ENCODE measurements at places on chromosomes 3 and 15. TPM values are rescaled to one million over a fixed set of nuclear protein-coding genes. Genes with fewer than 3 reads are reported as not detected.

SAXO2 gene
- total RNA-seq, result 13.8 TPM

INKA1 gene
- total RNA-seq, result 3.7 TPM

DNA sequence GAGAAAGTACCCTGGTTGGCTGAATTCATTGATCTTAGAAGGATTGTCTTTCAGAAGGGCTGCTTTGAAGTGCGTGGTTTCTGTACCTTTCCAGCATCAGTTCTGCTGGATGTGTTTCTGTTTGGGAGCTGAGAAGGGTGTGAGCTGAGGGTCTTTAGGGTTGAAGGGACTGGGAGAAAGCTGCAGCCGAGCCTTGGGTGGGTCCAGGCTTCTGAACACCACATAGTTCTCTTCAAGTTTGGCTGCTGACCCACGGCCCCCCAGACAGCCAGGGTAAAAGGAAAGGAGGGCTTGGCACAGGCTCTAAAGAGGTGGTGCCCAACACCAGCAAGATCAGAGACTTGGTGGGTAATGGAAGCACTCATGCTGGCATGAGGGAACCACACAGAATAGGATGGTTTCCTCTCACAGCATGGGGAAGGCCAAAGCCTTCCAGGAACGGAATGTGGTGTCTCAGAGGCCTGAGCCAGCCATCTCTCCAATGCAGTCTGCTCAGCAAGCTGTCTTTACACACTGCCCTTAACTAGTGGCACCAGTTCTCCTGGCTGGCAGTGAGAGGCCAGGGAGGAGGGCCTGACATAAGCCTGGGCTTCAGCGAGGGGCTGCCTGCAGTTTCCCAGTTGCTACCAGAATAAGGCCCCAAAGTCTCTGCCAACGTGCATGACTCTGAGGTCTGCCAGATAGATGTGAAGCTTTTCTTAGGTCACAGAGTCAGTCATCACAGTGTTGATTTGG, 239.0 kb upstream of the TRIM42 start:
- no peak for DNase-seq

- DNase-seq, result peak; percentile 22
These were observed 59.5 kb upstream of the STRIT1 start for GRCh38 chr3:155352900-155353490.

DNA sequence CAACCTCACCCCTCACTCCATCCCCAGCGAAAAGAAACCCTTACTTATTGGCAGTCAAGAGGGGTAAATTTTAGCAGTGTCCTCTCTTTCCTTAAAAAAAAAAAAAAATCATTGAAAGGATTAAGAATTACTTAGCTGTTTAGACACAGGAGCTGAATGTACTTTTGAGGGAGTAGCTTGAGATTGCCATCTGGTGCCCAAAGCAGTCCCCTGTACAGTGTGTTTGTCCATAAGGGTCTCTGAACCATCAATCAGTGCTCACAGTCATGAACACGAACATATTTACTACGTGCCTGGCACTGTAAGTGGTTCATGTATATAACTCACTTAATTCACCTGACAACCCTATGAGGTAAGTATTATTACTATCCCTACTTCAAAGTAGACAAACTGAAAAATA, 463.5 kb downstream of the RAP2B start:
- DNase-seq, result no peak

- DNase-seq, result peak; percentile 44
These were observed 28.0 kb upstream of the NDUFB4 start for GRCh38 chr3:120568202-120568531.

GOLGA8O gene
- not detected for total RNA-seq

- no peak for DNase-seq
These were observed 28.7 kb upstream of the GBE1 start for GRCh38 chr3:81790117-81790516.

DNA sequence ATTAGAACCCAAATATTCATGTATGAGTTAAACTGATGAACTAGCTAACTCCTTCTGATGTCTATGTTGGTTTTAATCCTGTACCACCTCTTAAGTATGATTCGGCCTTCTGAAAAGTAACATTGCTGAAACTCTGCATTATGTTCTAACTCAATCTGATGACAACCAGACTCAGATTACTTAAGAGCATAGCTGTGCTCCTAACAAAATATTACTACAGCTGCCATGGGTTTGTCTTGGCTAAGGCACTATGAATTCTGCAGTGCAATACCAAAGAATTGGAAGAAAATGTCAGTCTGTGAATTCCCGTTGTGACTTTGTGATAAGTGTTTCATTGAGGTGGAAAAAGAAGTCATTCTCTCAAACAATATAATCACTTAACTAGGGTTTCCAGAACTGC, 224.4 kb downstream of the ZMAT3 start:
- no peak for DNase-seq

GRCh38 chr3:53780806-53781205, 65.4 kb downstream of the CHDH start:
- no peak for DNase-seq

DNA sequence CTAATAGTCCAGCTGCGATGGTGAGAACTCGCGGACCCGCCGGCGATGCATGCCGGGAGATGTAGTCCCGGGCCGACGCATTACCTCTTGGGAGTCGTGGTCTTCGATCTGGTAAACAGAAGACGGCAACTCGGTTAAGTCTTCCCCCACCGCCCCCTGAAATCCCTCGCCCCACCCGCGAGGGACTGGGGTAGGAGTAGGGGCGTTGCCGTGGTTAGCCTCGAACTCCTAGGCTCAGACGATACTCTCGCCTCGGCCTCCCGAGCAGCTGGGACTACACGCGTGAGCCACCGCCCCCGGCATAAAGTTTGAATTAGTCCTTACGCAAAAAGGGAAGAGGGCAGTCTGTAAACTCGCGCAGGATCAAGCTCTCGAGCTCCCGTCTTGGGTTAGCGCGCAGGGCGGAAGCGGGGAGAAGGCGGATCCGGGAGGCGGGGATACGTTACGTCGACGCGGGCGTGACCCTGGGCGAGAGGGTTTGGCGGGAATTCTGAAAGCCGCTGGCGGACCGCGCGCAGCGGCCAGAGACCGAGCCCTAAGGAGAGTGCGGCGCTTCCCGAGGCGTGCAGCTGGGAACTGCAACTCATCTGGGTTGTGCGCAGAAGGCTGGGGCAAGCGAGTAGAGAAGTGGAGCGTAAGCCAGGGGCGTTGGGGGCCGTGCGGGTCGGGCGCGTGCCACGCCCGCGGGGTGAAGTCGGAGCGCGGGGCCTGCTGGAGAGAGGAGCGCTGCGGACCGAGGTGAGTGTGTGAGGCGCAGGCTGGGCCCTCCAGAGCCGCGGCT, at the start of gene RAD51:
Gene RAD51 (plus strand): TSS at position 487 of the 781 bp plus-strand sequence. CDS start 3,585 bp downstream, outside the sequence.
- DNase-seq, result peak; percentile 97

XRN1 gene
- total RNA-seq, result 64.8 TPM

- no peak for DNase-seq
These were observed 39.0 kb downstream of the U2SURP start for GRCh38 chr3:143040261-143040879.

GRCh38 chr3:183108001-183108449, 8.7 kb upstream of the MCCC1 start:
- no peak for DNase-seq

SMAD3 gene
- 10.4 TPM for total RNA-seq

DNA sequence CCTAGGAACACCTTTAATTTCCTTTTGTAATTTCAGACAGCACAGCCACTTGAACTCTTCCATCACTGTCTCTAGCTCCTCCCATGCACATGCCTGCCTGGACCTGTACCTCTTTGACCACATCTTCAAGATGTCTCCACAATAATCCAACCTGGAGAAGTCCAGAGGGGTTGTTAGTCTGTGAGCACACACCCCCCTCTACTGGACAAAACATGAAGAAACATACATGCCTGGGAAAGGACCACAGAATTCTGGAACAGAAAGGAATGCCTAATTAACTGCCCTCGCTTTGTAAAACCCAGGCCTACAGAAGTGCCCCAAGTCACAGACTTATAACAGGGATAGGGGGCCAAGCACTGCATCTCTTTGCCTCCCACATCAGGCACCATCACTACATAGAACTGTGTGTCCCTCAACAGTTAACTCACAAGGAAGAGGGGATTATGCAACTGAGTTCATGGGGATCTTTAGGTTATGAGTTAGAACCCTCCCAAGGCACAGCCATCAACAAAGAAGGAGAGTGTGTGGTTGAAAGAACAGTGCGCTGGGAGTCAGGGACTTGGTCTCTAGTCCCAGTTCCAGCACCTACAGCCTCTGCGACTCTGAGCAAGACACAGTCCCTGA, 61.7 kb downstream of the FMN1 start:
- DNase-seq, result no peak

- no peak for DNase-seq
These were observed 1.0 kb upstream of the SLTM start for GRCh38 chr15:58934521-58934920.

DNA sequence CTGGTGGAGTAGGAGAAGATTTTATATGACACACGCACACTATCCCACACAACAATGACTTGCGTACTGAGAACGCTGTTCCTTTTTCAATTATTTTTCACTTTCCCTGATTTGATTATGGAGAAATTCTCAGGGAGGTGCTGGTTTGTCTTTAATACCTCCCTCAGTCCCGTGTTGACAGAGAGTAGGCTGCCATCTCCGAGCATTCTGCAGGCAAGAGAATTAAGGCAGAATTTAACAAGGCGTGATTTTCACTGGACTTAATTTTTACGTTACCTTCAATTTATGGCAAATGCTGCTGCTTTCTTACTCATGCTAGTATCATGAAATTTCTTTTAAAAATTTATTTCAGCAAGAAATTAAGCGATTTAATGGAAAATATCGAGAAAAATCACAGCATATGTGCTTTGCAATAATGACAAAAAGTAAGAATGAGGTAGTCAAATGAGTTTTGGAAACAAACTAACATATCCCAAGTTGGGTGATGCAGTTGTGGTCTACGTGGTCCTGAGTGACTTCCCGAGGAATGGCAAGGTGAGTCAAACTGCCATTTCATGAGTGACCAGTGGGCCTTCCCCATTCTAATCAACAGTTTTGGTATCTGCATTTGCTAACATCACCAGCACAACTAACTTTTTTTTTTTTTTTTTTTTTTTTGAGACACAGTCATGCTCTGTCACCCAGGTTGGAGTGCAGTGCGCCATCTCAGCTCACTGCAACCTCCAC, 16.9 kb downstream of the DNASE1L3 start:
- no peak for DNase-seq

- peak; percentile 6 for DNase-seq
These were observed 186.7 kb downstream of the NSUN3 start for GRCh38 chr3:94249491-94250079.

Measured in cerebellum (tissue), 4 donors.